HS-5 (cell line): ENCODE measurements at places on chromosomes 1 and 21.

DNA sequence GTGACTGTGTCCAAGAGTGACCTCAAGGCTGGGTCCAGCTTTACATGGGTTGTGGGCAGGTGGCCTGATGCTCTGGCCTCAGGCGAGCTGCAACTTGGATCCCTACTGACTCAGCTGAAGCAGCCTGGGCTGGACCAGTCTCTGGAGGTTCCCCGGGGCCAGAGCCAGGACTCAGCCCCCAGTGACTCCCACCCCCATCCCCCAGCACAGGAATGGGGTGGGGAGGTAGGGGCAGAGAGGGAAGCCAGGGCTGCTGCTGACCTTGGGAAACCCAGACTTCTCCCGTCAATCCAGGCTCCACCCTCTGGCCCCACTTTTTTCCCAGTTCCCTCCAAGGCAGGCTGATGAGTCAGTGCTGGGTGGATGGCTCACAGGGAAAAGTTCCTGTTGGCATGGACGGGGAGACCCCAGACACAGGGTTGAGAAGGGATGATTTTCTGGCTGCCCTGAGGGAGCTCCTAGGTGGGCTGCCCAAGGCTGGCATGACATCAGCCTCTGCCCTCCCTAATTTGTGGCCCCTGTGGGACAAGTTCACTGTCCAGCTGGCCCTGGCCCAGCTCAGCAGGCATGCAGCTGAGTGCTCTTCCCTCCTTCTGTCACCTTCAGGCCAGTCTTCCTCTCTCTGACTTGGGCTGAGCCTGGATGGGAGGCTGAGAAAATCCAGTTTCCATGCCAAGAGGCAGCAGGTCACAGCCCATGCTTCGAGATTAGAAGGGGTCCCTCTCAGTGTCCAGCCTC is 2.2 kb downstream of the ZC3H12A start:
- DNase-seq = peak; percentile 80

GRCh38 chr1:232590744-232591082 is 39.2 kb downstream of the SIPA1L2 start:
- DNase-seq = no peak

- no peak for DNase-seq
Observed at GRCh38 chr1:225998560-225999226, 450 bp downstream of the SDE2 start.

DNA sequence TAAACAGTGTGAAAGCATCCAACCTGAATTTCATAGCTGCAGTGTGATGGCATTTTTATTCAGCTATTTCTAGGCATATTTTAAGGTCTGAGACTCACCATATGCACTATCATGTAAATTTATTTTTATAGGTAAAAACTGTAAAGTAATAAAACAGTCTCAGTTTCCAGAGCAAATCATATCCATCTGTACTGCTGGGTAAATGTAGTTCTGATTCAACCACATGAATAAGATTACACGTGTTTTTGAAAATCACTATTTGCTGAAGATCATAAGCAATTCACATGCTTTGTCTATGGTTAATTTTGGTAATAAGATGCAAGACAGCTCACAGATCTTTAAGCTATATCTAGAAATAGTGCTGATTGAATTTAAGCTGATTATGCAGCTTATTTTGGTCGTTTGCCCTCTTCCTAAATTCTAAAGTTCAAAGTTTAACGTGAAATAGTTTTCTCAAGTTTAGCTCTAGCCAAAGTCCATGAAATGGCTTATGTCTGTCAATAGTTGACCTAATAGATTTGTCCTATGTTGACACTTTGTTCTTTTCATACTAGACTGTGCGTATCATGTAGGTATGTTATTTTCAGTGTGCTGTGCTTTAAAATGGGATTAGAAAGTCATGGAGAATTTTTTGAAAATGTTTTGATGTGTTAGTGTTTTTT is 489.0 kb downstream of the USP25 start:
- no peak for DNase-seq

DNA sequence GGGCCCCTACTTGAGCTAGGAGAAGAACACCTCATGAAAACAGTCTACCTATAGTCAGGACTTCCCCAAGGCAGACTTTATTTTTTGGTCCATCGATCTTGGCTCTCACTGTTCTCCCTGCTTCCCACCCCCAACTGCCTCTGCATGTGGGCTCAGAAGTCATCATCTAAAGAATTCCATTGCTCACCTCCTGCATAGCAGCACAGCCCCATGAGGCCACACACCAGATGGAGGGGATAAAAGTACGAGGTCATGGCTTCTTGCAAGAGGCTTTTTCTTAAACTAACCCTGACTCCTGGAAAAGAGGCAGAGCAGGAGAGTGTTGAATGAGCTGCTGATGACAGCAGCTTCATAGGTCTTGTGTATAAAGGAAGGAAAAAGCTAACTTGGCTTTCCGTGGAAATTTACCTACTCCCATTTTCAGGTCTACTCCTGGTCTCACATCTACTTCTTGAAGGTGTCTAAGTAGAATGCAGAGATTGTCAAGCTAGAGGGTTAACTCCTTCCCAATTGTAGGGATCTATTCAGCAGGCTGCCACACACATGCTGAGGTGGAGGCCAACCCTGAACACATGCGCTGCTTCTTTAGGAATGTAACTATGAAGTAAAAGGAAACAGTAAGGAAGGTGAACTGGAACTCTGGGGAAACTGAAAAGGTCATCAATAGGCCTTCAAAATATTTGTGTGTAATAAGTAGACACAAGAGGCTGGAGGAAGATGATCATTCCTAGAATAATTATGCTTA is 18.7 kb downstream of the WNT2B start:
- no peak for DNase-seq

DNA sequence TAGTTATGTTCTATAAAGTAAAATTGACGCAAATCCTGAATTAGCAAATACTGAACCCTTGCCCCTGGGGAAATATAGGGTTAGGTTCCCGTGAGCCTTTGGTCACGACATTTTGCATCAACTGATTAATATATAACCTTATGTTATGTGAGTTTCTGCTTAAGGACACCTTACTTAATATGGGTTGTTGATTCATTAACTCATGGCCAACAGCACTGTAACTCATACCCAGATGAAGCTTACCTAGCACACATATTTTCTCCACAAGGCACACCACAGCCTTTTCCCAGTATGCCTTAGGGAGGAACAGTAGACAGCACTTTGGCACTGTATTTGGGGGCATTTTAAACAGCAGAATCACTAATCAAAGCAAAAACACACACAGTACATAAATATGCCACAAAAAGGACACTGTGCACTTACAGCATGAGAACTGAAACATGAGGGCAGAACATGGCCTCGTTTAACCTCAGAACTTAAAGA is 15.1 kb downstream of the INAVA start:
- no peak for DNase-seq

DNA sequence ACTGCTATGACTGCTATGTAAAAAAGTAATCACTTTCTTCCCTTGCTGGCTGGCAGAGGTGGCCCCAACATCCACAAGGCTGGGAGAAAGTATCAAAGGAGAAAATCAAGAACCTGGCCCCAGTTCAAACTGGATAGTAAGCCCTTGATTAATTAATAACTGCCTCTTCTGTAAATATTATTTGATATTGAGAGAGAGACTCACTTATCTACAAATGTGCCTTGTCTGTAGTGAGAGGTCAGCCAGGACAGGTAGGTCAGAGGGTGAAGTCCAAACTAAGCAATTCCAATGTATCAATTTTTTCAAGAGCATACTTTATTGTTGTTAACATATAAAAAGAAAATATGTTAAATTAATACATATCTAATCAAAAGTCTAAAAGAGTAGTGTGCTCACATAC is 23.8 kb upstream of the TARBP1 start:
- no peak for DNase-seq

GRCh38 chr1:3821908-3822307 is 25.6 kb upstream of the LRRC47 start:
- no peak for DNase-seq

- no peak for DNase-seq
Observed at GRCh38 chr1:52814465-52814864, 28.1 kb upstream of the ZYG11A start.

GRCh38 chr1:68344208-68344607 is 105.5 kb downstream of the RPE65 start:
- DNase-seq = no peak

DNA sequence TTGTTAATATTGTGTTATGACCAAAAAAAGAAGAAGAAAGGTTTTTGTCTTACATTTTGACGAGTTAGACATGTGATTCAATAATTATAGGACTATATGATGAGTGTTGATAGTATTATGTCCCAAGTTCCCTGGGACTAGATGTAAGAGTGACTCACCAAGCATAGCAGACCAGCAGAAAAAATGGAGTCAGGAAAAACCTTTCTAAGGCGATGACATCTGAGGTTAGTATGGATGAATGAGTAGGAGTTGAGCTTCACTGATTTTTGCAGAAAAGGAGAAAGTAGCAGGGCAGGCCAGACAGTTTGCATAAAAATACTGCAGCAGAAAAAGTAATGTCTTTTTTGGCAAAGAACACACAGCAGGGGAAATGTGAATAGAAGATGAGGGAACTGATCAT is 1041.3 kb upstream of the ADGRL4 start:
- DNase-seq = no peak

GRCh38 chr1:19414515-19415121 is 70.7 kb downstream of the CAPZB start:
- DNase-seq = no peak

- no peak for DNase-seq
Observed at GRCh38 chr1:52667290-52667689, 30.9 kb downstream of the COA7 start.

GRCh38 chr1:38456531-38456876 is 403.1 kb downstream of the RRAGC start:
- DNase-seq = no peak

- DNase-seq = no peak
Observed at GRCh38 chr21:40569357-40569756, 277.6 kb downstream of the DSCAM start.

GRCh38 chr1:218383051-218383450 is 37.9 kb downstream of the TGFB2 start:
- no peak for DNase-seq

DNA sequence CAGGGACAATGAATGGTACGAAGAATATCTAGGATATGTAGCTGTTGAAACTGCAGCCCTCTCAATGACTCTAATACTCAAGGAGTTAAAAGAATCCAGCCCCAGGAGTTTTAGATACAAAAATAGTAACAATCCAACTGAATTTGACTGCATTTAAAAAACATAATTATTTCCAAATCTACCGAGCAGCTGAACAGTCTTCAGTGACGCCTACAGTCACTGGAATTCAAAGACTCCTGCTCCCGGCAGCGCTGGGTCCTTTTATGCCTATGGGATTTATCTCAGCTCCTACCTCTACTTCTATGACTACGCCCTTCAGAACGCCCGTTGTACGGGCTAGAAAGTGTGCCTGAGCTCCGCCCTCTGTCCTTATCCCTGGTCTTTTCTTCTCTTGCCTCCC is 55.7 kb downstream of the WARS2 start:
- no peak for DNase-seq

- DNase-seq = no peak
Observed at GRCh38 chr1:8003438-8004112, 22.5 kb downstream of the ERRFI1 start.

GRCh38 chr1:178223289-178223688 is 129.4 kb downstream of the RASAL2 start:
- DNase-seq = no peak

DNA sequence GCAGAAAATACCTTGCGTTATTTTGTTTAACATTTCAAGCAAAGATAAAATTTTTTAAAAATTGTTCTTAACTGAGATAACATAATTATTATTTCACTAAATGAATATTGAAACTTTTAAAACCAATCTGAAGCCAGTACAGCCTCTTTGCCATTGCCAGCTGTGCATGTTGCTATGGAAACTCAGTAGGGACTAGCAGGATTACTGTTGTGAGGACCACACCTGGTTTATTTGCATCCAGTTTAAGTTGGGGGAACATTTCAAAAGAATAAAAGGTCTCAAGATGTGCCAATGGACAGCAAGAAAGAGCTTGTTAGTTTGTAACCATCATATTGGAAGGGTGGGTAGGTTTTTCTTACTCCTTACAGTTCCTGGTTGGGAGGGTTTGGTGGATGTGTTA is 80.7 kb downstream of the POU2F1 start:
- no peak for DNase-seq

GRCh38 chr1:222918801-222919477 is 104.1 kb downstream of the DISP1 start:
- DNase-seq = no peak

DNA sequence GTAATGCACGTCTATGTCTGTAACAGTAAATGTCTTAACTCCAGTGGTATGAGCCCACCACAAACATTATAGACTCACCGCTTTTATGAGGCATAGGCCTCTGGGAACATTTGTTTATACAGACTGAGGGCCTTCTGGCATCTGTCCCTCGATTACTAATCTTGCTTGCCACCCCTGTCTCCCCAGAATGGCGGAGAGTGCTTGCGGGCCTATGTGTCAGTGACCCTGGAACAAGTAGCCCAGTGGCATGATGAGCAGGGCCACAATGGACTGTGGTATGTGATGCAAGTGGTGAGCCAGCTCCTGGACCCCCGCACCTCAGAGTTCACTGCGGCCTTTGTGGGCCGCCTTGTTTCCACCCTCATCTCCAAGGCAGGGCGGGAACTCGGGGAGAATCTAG is 18.3 kb upstream of the SHISA4 start:
- DNase-seq = no peak

DNA sequence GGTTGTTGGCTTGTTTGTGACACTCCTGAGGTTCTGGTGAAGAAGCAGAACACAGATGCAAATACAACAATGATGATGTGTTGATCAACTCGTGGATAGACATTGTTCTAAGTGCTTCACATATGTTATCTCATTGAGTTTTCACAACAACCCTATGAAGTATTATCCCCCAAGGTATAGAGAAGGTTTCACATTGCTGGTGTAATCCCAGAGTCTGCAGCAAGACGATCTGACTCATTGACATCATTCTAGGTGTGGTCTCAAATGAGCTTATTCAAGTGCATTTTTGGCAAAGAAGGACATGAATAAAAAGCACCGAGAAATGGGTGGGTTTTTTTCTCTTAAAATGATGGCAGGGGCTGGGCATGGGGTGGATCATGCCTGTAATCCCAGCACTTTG is 64.1 kb upstream of the SCAF4 start:
- no peak for DNase-seq

DNA sequence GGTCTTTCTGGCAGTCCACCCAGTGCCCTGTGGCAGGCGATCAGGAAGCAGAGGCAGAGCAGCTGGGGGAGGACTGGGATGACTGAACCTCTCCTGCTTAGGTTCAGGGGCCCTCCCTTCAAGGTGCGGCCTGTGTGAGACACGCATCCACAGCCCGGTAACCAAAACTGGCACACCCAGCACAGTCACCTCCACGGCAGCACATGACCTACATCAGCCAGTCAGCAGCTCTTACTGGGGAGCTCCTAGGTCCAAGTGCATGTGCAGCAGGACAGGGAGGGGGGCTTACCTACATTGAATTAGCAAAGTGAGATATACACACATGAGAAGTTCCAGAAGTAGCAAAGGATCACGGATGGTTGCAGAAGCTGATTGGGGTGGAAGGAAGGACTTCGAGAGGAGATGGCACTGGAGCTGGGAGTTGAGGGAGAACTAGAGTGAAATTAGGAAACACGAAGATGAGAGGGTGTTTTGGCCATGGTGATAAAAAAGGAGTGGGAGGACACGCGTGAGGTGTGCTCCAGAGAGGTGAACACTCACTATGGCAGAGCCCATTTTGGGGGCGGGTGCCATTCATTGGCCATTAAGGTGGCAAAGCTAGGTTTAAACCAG is 51.4 kb upstream of the IRF2BP2 start:
- no peak for DNase-seq

- DNase-seq = no peak
Observed at GRCh38 chr1:91864017-91864700, 21.8 kb downstream of the TGFBR3 start.
